ENCODE measurements at places on chromosomes 3 and 15. TPM values are rescaled to one million over a fixed set of nuclear protein-coding genes. Genes with fewer than 3 reads are reported as not detected.

DNA sequence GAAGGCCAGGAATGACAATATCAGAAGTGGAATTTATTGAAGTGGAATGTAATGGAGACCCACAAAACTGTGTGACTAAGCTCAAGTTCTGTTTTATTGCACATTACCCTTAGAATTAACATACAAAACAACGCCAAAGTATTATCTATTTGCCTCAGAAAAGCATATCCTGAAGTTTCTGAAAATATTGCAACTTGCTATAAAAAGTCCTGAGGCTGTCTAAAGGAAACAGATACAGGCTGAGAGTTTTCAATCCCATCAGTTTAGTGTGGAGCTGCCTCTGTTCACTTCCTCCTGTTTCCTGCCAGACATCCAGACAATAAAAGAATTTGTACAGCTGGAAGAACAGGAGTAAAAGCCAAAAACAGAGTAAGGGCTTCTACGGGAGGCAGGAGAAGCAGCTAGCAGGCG, 108.8 kb downstream of the FBN1 start:
- no peak overlapping the region for H3K27ac ChIP-seq
- H3K27me3 ChIP-seq = no peaks in the 10 kb centered on the region
- H3K36me3 ChIP-seq = no peaks in the 10 kb centered on the region
- H3K4me3 ChIP-seq = no peak overlapping the region
- no peak for DNase-seq

- no peaks in the 10 kb centered on the region for H3K4me1 ChIP-seq
- H3K27ac ChIP-seq = peak overlapping the region; percentile 36
- no peak overlapping the region for H3K4me3 ChIP-seq
- no peak for DNase-seq
Measured at GRCh38 chr15:69082021-69082502, 67.6 kb downstream of the NOX5 start.

OR5K2 gene
- not detected for total RNA-seq

DNA sequence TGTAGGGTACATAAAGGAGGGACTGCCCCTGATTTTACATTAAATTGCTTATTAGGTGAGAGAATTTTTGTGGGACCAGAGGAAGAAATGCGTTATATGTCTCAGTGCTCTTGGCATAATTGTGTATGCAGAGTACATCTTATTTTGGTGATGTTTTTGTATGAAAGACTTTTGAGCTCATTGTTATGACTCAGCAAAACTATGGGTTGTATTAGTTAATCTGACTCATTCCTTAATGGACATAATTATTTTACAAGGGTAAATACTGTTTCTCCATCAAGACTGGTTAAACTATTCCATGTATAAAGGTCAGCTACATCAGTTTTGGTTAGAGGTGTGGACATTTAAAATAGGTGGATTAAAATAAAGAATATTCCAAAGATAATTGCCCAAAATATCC, 156.8 kb downstream of the ALCAM start:
- no peaks in the 10 kb centered on the region for H3K36me3 ChIP-seq
- DNase-seq = no peak
- H3K27me3 ChIP-seq = no peaks in the 10 kb centered on the region
- H3K4me3 ChIP-seq = no peak overlapping the region
- H3K4me1 ChIP-seq = no peaks in the 10 kb centered on the region

GRCh38 chr3:142028243-142028777, 121.0 kb downstream of the TFDP2 start:
- H3K27me3 ChIP-seq = no peaks in the 10 kb centered on the region
- no peaks in the 10 kb centered on the region for H3K36me3 ChIP-seq

DNA sequence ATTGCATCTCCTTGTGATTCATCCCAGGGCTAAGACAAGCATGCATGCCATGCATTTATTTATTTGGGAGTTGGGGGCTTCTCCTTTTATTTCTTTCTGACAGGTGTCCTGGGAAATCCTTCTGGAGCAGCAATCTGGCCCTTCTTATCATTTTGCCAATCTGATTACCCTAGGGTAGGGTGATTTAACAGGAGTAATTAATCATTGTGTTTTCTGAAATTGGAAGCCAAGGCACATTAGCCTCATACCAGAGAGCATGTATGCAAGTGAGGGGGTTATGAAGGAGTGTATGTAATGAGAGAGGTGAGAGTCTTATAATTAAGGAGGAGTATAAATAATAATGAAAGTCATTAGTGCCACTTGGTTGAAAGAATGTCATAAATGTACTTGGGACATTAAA, 37.4 kb upstream of the ARPP21 start:
- H3K27ac ChIP-seq = no peak overlapping the region
- H3K36me3 ChIP-seq = no peaks in the 10 kb centered on the region
- DNase-seq = no peak
- H3K4me3 ChIP-seq = no peak overlapping the region
- no peaks in the 10 kb centered on the region for H3K4me1 ChIP-seq

- no peaks in the 10 kb centered on the region for H3K36me3 ChIP-seq
- H3K4me3 ChIP-seq = no peak overlapping the region
- no peak for DNase-seq
- H3K27ac ChIP-seq = no peak overlapping the region
- no peaks in the 10 kb centered on the region for H3K27me3 ChIP-seq
Measured at GRCh38 chr3:149167898-149168297, 38.5 kb downstream of the HPS3 start.

DNA sequence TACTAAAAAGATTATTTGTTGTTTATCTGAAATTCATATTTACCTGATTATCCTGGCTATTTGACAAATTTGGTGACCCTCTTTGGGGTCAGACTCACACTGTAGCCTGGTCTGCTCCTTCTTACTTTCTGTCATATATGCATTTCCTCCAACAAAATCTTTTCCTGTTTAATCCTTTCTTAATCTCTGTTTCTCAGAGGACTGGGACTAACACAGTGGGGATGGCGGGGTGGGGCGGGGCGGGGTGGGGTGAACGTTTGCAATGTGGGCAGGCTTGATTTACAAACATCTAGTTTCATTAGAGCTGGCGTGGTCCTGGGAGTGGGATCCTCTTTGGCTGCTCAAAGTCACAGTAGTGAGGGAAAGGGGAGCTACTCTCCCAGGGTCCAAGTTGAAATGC, 35.3 kb upstream of the CDCP1 start:
- H3K27me3 ChIP-seq = no peaks in the 10 kb centered on the region
- no peak overlapping the region for H3K4me3 ChIP-seq
- H3K4me1 ChIP-seq = peaks cover 9% of the 10 kb centered on the region
- H3K27ac ChIP-seq = no peak overlapping the region
- no peak for DNase-seq

ZNF860 gene
- total RNA-seq = not detected

MOBP gene
- total RNA-seq = not detected

SLC22A13 gene
- 0.69 TPM for total RNA-seq

KIF15 gene
- 0.40 TPM for total RNA-seq
